ENCODE measurements at places on chromosomes 1 and 21.
A peak's percentile ranks its signal among the peaks of the same experiment; 100 is the strongest.

- no peak for DNase-seq
These were observed 1.7 kb upstream of the NENF start for GRCh38 chr1:212430955-212431394.

- DNase-seq = no peak
These were observed 30.0 kb upstream of the FGGY start for GRCh38 chr1:59266927-59267293.

GRCh38 chr1:1763657-1764621 lies 14.3 kb downstream of the NADK start:
- no peak for DNase-seq

DNA sequence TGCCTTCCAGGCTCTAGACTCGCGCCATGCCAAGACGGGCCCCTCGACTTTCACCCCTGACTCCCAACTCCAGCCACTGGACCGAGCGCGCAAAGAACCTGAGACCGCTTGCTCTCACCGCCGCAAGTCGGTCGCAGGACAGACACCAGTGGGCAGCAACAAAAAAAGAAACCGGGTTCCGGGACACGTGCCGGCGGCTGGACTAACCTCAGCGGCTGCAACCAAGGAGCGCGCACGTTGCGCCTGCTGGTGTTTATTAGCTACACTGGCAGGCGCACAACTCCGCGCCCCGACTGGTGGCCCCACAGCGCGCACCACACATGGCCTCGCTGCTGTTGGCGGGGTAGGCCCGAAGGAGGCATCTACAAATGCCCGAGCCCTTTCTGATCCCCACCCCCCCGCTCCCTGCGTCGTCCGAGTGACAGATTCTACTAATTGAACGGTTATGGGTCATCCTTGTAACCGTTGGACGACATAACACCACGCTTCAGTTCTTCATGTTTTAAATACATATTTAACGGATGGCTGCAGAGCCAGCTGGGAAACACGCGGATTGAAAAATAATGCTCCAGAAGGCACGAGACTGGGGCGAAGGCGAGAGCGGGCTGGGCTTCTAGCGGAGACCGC lies 2.0 kb upstream of the OLIG2 start:
- DNase-seq = no peak

DNA sequence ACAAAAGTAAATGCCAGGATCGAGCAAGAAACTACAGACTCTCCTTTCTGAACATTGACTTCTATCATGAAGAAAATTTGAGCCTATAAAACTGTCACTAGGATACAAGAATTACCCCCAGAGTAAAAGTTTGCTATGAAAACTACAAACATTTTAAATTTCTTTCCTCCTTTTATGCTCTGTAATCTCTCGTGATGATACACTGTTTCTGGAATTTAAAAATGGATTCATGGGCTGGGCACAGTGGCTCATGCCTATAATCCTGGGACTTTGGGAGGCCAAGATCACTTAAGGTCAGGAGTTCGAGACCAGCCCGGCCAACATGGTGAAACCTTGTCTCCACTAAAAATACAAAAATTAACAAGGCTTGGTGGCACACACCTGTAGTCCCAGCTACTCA lies 181.3 kb downstream of the ZNF281 start:
- DNase-seq = no peak

DNA sequence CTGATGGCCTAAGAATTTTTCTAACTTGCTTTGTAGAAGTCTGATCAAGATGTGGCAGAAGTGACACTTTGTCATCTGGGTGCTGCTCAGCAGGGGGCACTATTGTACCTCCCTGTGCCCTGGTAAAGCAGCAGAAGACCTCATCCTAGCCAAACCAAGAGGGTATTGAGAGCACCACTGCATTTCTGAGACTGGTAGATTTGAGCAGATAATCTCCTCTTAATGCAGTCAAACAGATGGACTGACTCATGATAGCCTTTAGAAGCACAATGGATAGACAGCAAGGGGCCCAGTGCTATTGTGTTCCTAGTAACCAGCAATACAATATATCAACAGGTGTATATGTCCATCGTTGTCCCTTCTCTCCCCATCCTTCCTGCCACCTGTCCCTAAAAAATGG lies 5.7 kb downstream of the TPM3 start:
- DNase-seq = peak; percentile 38

DNA sequence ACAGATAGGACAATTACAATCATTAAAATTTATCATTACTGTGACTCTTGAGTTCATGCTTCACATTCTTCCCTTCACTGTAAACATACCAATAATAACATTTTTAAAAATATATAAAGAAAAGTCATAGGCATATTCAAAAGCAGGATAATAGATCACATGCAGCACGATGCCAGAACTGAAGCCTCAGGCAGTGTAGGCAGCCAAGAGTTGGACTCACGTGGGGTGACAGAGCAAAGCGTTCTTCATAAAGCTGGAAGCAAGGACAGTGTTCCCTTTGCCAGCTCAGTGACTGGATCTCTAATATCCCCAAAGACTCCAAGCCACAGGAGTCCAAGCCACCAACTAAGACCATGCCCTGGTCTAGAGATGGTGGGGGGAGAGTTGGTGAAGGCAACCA lies 77.7 kb downstream of the ODF2L start:
- no peak for DNase-seq

DNA sequence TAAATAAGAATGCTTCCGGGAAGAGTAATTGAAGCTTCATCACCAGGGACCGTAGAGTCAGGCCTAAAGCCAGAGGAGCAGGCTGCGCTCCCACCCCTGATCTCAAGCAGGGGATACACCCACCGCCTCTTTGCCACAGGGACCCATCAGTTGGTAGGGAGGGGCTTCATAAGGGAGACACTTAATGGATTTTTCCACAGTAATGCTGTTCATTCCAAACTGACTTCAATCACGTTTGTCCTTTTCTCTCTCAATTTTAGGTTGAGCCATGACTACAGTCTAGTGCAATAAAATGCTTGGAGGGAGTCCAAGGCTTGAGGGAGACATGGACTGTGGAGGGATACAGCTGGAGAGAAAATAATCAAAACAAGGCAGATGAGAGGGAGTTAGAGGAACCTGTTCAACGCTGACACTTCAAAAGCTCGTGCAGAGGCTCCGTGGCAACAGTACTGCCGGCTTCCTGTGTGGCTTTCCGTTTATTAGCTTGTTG lies 111.5 kb downstream of the SEC16B start:
- DNase-seq = no peak

DNA sequence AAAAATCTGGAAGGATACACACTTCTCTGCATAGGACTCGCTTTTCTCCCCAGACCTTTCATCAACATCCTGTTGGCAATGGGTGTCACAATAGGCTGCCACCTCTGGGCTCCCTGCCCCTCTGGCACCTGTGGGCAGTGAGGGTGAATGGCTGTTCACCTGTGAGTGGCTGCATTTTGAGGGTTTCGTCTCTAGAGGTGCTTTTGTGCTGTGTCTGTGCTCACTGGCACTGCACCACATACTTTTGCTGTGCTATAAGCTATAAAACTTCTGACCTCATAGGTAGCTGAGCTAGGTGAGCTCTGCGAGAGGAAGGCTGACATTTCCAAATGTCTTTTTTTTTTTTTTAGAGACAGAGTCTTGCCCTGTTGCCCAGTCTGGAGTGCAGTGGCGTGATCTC lies 35.9 kb downstream of the SLC30A1 start:
- peak; percentile 7 for DNase-seq

DNA sequence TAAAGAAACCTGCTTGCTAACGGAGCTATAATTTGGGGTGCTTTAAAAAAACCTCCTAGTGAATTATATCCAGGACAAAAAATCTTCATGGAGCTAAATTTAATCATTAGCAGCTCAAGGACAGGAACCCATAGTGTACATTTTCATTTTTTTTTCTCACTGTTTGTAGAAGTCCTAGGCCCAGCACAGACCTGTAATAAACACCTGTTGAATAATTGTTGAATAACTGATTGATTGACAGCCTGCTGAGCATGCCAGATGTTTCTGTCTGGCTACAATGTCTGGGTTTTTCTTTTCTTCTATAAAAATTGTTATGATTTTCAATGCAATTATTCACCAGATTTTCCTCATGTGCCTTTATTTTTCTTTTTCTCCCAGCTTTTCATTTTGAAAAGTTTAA lies 10.9 kb upstream of the GALNT2 start:
- DNase-seq = no peak

DNA sequence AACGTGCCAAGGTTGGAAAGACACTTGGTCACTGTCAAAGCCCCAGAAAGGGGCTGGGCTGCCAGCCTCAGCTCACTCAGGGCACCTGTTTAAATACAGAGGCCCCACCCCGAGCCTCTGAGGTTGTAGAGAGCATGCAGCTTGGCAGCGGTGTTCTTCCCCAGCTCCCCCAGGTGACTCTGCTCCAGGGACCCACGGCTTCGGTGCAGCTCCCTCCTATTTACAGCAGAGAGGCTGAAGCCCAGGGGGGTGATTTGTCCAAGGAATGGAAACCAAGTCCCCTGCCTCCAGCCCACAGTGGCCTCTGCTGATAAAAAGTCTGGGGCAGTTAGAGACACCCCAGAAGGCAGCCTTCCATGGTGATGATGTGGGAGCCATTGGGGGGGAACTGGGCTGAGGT lies 9.1 kb upstream of the C1QA start:
- DNase-seq = no peak

- no peak for DNase-seq
These were observed 55.2 kb upstream of the ANGPTL1 start for GRCh38 chr1:178926046-178926445.

- no peak for DNase-seq
These were observed at the start of gene ANGPTL1 for GRCh38 chr1:178870944-178871343. Gene ANGPTL1 (minus strand): TSS chr1:178871077. CDS start chr1:178865776, 5,301 bp downstream.

- peak; percentile 36 for DNase-seq
These were observed 32.1 kb downstream of the IL12RB2 start for GRCh38 chr1:67339623-67340343.

DNA sequence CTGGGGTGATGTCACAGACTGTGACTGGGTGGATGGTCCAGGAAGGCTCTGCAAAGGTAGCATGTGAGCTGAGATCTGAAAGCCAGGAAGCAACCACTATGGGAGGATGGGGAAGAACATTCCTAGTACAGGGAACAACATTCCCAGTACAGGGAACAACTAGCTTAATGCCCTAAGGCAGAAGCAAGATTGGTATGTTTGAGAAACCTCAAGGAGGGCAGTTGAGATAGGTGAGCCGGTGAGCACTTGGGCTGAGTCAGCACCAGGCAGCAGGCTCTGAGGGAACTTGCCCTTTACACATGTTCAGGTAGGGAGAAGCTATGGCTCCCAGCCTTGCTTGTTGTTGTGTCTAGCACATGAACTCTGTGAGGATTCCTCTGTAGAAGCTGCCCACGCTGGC lies 24.2 kb upstream of the CACNA1E start:
- no peak for DNase-seq

- DNase-seq = no peak
These were observed 37.6 kb downstream of the MTARC1 start for GRCh38 chr1:220824031-220824989.

GRCh38 chr1:57831624-57832023 lies 407.8 kb upstream of the DAB1 start:
- no peak for DNase-seq

GRCh38 chr1:16153096-16153998 lies 2.5 kb downstream of the EPHA2 start:
- no peak for DNase-seq

GRCh38 chr1:51331206-51332100 lies 1.1 kb upstream of the TTC39A start:
- DNase-seq = no peak

DNA sequence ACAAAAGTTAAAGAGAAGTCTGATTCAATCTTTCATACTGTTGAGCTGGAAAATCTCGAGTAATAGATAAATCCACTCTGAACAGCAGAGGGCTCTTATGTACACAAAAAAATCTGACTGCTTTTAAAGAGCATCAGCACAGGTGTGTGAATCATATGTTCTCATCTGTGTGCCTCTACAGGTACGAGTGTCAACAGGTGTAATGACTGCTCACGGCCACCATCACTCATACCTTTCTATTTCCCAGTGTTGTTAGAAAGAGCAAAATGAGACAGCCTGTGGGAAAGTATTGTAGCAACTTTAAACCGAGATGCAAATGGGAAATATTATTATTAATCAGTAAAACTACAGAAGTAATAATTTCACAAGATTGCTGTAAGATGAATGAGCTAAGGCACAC lies 49.0 kb upstream of the SCAF4 start:
- DNase-seq = no peak

GRCh38 chr1:3511306-3511705 lies 56.8 kb downstream of the ARHGEF16 start:
- no peak for DNase-seq

DNA sequence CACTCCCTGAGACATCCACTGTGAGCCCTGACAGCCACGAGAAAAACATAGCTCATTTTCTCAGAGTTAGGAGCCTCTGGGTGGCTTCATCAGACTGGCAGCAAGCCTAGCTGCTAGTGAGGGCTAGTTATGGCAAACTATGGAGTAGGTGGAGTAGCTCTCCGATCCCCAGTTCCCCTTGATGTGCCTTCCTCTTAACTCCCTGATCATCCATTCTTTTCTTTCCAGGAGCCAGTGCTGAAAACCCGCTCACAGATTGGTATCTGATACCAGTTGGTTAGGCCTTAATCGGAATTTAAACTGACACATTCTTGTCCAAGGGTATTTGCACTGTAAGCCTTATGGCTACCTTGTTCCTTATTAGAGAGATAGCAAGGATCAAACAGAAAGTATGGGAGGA lies 31.4 kb upstream of the PAXBP1 start:
- no peak for DNase-seq

GRCh38 chr1:149906570-149907075 lies 7.3 kb downstream of the BOLA1 start:
- DNase-seq = no peak

GRCh38 chr21:33126569-33126968 lies 56.6 kb downstream of the OLIG1 start:
- DNase-seq = no peak

DNA sequence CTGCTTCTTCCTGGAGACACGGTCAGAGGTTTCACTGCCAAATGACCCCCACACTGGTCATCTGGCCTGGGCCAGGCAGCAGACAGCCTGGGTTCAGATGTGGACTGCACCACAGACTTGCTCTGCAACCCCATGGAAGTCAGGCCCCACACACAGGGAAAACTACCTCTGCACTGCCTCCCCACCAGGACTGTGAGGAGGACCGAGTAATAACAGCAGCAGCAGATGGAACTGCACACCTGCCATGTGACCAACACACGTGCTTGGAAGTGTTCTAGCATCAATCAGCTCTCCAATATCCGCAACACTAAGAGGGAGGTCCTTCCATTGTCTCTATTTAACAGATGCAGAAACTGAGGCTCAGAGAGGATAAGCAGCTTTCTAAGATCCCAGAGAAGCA lies 51.4 kb downstream of the SLC9A1 start:
- DNase-seq = no peak

DNA sequence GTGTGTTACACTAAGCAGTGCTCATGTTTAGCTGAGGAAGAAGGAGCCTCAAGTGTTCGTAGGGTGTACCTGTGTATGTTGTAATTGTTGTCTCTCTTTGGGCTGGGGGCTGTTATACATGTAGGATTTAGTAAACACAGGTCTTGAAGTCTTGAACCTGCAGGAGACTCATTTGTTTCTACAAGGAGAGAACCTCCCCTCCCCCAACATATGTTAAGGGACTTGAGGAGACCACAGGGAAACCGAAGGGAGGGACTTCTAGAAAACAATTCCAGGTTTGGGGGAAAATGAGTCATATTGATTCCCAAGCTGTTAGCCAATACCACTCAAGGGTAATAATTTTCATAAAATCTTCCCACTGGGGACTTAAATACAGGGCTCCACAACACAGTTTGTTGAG lies 25.0 kb upstream of the AGBL4 start:
- no peak for DNase-seq
